ENCODE measurements at places on chromosomes 11 and 22.

- DNase-seq, result no peak
These were observed 58.1 kb downstream of the SNX19 start for GRCh38 chr11:130858215-130858614.

- DNase-seq, result no peak
These were observed 27.7 kb downstream of the OR6Q1 start for GRCh38 chr11:58058276-58059006.

- no peak for DNase-seq
These were observed 40.5 kb downstream of the SREBF2 start for GRCh38 chr22:41873391-41873790.

- no peak for DNase-seq
These were observed 734 bp downstream of the ACR start for GRCh38 chr22:50738649-50739227.

DNA sequence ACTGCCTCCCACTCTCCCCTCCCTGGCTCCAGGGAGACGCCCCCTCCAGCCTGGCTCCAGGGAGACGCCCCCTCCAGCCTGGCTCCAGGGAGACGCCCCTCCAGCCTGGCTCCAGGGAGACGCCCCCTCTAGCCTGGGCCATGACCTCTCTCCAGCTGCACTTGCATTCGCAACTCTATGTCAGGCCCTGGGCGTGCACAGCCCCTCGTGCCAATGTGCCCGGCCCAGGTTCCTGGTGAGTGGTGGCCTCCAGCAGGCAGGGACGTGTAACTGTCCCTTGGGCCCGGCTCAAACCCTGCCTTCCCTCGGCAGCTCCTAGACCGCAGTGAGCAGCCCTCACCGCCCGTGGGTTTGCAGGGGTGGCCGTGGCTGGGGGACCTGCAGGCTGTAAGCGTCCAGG, 6.9 kb downstream of the MUC6 start:
- no peak for DNase-seq

GRCh38 chr22:42902875-42903510, 45.9 kb upstream of the ARFGAP3 start:
- no peak for DNase-seq

DNA sequence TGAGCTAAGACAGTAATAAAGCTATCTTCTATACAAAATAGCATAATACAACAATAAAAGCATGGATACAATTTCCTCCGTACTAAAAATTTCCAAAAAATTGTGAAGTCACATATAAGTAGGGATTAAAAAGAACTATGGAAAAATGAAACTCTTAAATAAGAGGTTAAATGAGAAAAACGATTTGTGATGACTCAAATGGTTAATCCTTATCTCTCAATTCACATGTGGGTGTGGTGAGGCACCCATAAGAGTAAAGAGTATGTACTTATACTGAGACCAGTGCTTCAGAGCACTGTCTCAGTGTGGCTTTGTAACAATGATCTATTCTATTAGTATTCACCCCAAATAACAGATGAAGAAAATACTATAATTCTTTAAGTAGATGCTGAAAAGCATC, 25.0 kb upstream of the CCDC34 start:
- no peak for DNase-seq

GRCh38 chr11:67138922-67139321, 19.9 kb downstream of the KDM2A start:
- no peak for DNase-seq

DNA sequence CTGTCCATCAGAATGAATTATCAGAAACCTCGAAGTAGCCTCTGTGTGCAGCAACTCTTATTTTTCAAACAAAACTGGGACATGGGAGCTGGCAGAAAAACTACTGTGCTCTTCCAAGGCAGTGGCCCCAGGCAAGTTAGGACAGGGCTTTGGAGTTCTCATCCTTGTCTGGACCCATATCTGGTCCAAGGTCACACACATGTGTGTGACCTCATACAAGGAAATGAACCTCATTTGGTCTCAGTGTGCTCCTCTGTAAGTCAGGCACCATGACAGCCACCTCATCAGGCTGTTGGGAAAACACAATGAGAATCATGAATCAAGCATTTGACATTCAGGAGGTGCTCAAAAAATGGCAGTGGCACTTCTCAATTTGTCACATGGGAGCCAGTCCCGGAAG, 25.8 kb downstream of the LARGE1 start:
- DNase-seq, result no peak

DNA sequence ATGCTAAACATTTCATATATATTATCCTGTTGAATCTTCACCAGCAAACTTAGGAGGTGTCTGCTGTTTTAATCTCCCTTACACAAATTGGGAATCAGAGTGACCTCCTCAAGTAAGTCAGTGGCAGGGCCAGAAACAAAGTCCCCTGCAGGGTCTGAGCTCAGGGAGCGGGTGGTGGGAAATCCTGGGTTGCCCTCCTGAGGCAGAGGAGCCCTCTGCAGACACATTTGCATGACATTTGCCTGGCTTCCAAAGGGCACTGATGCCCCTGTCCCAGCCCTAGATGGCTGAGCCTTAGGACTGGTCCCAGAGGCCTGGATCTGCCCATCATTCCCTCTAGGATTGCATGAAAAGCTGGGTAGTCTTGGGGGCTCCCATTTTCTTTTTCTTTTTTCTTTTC, 2.1 kb upstream of the INPP5J start:
- no peak for DNase-seq

DNA sequence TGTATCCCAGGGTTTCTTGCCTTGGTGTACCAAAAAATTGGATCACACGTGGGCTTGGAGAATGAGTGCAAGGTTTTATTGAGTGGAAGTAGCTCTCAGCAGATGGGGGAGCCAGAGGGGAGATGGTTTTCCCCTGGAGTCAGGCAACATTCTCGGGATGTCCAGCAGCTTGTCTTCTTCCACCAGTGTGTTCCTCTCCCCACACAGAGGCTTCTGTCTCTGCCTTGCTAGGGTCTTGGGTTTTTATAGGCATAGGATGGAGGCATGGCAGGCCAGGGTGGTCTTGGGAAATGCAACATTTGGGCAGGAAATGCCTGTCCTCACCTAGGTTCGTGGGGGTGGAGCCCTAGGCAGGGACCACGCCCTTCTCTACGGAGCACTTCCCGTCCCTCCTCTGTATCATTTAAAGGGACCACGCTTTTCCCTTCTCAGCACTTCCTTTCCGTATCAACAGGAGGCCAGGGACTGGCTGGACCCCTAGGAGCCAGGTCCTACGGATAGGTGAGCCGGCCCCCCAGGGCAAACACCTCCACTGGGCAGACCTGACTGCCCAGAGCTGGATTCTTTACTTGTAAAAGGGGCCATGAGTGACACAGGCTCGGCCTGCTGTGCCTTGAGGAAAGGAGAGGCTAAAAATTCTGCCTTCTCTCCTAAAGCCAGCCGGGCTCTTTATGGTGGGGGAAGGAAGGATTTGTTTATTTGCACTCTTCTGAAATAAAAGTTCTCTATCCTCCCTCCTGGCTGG, 55.3 kb upstream of the CCDC188 start:
- peak; percentile 67 for DNase-seq

GRCh38 chr11:20962581-20962980, 293.2 kb downstream of the NELL1 start:
- DNase-seq, result no peak

DNA sequence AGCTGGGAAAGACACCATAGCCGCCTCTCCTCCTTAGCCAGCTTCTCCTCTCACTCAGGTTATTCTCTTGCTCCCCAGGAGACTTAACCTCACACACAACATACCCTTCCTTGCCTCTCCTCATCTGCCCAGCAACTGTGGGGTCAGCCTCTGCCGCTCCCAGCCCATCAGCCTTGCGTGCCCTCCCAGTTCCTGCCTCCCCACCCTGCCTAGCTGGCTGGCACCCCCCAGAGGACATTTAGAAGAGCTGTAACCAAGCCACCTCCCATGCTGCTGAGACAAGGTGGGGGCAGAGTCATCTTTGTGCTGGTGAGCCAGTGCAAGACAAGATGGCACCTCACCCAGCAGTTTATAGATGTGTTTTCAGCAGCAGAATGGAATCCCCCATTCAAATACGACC, 38.2 kb downstream of the TOM1 start:
- no peak for DNase-seq

- DNase-seq, result no peak
These were observed 2.4 kb upstream of the MUC6 start for GRCh38 chr11:1038921-1039320.

DNA sequence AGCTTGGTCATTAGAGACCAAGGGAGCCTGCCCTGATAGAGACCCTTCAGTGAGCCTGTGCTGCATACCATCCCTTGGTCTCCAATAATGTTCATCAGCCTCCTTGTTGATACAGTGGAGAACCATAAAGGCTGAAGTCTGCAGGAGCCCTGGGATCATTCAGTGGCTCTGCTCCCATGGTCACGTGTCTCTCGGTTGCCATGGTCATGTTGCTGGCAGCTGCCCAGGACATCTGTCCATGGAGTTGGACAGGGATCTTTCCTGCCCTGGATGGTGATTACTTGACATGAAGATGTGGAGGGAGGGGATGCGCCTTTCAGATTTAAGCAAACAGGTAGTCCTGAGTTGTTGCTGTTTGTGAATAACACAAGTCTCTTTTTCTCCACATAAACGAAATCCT, 38.2 kb downstream of the CYB5R2 start:
- peak; percentile 40 for DNase-seq

DNA sequence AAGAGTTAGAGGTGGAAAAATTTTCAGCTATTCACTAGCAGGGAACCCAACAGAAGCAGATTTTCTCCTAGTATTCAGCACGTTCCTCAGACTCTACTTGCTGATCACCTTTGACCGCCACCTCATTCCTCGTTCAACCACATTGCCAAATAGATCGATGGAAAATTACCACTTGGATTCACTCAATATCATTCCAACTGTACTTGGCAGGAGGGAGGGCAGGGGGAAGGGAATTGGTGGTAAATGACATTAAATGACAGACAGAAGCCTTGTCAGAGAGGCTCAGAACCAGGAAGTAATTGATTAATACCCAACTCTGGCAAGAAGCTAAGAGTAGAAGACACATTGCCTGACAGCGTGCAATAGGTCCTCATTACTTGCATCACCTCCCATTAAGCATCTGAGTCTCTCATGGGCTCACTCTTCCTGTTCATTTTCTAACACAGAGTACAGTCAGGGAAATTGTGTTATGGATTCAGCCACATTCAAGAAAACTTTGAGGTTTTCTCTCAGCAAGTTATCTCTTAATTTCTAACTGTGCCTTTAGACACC, 240.5 kb upstream of the FAT3 start:
- DNase-seq, result no peak

- no peak for DNase-seq
These were observed 22.8 kb upstream of the GCAT start for GRCh38 chr22:37784829-37785495.

- DNase-seq, result no peak
These were observed 30.2 kb downstream of the UQCR10 start for GRCh38 chr22:29797351-29797750.

GRCh38 chr11:83087035-83087434, 15.3 kb upstream of the RAB30 start:
- DNase-seq, result no peak

GRCh38 chr11:57634311-57634710, 15.4 kb downstream of the YPEL4 start:
- DNase-seq, result no peak

- DNase-seq, result no peak
These were observed 1476.5 kb downstream of the TBC1D22A start for GRCh38 chr22:48238966-48239365.

DNA sequence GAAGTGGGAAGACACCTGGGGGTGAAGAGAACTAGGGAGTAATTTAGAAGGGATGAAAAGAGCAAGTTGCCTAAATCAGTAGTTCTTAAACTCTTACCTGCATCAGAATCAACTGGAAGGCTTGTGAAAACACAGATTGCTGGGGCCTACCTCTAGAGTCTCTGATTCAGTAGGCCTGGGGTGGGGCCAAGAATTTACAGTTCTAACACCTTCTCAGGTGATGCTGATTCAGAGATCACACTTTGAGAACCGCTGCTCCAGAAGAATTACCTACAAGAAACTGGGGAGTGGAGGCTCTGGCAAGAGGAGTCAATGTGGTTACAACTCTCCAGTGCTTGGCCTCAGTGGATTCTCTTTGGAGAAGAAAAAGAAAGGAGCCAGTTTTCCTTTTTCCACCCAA, 128.7 kb downstream of the C11orf58 start:
- DNase-seq, result no peak

DNA sequence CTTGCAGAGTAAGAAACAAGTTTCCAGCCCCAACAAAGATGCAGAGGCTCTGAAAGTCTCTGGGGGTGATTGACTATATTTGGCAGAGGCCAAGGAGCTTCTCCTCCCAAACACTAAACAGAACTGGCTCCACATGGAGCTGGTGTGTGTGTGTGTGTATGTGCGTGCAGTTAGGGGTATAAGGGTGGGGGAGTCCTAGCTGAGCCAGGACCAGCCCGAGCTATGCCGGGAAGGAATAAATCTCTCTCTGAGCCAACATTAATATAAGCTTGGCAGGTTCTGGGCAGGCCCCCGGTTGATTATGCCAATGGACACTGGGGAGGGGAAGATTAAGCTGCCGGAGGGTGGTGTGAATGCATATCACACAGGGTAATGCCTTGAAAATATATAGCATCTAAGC, 324.2 kb downstream of the MIAT start:
- no peak for DNase-seq

GRCh38 chr11:118790357-118791110, 430 bp downstream of the DDX6 start:
- peak; percentile 58 for DNase-seq

DNA sequence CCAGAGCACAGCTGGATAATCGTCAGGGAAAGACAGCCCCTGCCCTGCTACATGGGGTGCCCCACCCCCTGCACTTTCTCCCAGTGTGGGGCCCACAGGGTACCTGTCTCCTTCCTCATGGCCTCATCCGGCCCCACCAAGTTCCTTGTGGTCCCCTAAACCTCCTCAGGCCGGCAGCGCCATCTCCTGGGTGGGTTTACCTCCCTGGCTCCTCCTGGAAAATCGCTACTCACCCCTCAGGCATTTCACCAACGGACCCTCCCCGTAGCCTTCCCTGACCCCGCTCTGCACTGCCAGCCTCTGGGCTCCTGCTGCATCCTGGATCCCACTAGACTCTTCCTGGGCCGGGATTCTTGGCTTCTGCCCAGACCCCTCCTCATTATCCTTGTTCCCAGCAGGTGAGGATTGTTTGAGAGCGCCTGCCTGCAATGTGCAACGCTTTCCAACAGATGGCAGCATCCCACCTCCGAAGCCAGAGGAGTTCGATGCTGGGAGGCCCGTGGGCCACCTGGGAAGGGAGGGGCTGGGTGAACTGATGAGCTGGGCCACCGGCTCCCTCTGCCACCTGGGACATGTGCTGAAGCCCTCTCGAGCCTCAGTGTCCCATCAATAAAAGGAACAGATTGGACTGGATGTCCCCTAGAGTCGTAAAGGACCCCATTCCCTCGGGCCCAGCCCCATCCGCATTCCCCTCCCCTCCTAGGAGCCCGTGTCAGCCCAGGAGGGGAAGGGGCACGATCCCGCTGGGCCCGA, 44.2 kb upstream of the TTLL12 start:
- peak; percentile 34 for DNase-seq

DNA sequence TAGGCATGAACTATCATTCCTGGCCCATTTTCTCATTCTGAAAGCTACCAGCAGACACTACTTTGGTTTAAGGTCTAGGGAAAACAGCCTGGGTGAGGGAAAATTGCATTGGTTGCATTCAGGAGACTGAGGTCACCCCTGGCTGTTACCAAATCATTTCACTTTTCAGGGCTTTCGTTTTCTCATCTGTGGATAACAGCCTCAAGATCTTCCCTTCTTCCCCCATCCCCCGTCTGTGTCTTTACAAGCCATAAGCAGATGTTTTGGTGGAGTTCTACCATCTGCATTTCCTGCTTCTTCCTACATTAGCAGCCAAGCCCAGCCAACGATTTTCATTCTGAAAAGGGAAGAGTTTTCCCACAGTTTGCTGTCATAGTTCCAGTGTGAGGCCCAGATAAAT, 130.4 kb downstream of the HIPK3 start:
- no peak for DNase-seq

GRCh38 chr22:28043266-28043665, 124.2 kb upstream of the PITPNB start:
- no peak for DNase-seq

GRCh38 chr11:102426000-102426399, 26.6 kb downstream of the TMEM123 start:
- DNase-seq, result no peak

All from left ventricle myocardium inferior (tissue), 1 donor.